ENCODE measurements at places on chromosomes 16 and 17.

- no peak for DNase-seq
These were observed 16.4 kb upstream of the SLC16A11 start for GRCh38 chr17:7060165-7060891.

DNA sequence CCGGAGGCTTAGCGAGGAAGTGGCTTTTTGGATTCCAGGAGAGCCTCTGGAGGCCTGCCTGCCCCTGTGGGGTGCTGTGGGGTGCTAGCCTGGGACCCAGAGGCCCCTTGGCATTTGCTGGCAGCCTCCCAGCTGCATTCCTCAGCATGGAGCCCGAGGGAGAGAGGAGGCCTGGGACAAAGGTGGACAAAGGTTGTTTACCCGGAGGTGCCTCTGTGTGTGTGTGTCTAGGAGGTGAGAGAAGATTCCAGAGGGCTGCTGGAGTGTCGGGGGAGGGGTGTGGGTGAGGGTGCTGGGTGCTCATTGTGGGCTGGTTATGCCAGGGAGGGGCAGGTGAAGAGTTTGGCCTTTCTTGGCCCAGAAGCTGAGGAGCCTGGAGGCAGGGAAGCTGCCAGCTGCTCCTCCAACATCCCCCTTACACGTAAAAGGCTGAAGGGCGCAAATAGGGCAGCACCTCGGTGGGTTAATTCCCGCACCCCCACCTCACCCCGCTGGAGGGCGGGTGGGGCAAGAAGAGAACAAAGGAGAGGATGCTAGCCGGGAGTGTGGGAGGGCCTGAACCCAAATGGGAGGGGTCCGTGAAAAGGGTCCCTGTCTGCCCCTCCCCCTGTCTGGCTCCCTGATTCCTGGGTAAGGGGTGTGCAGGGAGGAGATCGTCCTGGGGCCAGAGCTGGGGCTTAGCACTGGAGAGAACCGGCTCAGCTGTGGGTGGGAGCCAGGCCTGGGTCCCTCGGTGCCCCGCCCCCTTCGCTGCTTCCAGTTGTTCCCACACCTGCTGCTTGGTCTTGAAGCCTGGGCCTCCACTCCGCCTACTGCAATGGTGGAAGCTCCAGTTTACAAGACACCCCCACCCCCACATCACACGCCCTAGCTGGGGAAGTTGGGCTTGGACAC, 9.9 kb downstream of the HEXIM2 start:
- no peak for DNase-seq

- no peak for DNase-seq
These were observed 387.2 kb downstream of the NPIPA8 start for GRCh38 chr16:17949141-17949981.

GRCh38 chr17:3847165-3847670, 1.2 kb upstream of the NCBP3 start:
- DNase-seq, result no peak

- DNase-seq, result no peak
These were observed 180.9 kb downstream of the RPTOR start for GRCh38 chr17:80725517-80725916.

GRCh38 chr17:57902117-57902799, 52.4 kb upstream of the MRPS23 start:
- no peak for DNase-seq

DNA sequence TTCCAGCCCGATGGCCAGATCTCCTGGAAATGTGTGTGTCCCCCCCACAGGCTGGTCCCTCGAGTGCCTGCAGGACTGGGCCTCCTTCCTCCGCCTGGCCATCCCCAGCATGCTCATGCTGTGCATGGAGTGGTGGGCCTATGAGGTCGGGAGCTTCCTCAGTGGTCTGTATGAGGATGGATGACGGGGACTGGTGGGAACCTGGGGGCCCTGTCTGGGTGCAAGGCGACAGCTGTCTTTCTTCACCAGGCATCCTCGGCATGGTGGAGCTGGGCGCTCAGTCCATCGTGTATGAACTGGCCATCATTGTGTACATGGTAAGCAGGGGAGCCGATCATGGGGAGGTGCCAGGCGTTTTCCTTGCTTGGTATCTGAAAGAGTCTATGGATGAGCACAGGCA, 22.1 kb downstream of the SLC47A1 start:
- no peak for DNase-seq

- DNase-seq, result no peak
These were observed 868 bp downstream of the NATD1 start for GRCh38 chr17:21252289-21252795.

DNA sequence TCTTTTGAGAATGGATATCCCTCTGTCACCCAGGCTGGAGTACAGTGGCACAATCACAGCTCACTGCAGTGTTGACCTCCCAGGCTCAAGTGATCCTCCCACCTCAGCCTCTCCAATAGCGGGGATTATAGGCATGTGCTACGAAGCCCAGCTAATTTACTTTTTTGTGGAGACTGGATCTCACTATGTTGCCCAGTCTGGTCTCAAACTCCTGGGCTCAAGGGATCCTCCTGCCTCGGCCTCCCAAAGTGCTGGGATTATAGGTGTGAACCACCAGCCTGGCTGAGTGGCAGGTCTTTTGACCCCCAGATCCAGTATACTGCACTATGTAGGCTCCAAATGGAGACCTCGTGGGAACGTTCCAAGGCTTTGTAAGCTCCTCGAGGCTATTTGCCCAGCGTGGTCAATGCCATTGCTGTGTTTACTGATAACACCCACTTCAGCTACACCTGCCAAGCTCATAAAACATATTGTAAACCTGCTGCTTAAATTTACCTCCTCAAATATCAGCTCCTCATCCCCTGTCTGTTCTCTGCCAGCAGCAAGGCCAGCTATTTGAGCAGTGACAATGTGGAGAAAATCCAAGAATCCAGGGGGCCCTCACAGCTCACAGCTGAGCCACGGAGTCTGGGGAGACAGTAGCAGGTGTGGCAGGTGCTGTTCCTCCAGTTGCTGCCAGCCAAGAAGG, 16.2 kb upstream of the KIFC3 start:
- no peak for DNase-seq

DNA sequence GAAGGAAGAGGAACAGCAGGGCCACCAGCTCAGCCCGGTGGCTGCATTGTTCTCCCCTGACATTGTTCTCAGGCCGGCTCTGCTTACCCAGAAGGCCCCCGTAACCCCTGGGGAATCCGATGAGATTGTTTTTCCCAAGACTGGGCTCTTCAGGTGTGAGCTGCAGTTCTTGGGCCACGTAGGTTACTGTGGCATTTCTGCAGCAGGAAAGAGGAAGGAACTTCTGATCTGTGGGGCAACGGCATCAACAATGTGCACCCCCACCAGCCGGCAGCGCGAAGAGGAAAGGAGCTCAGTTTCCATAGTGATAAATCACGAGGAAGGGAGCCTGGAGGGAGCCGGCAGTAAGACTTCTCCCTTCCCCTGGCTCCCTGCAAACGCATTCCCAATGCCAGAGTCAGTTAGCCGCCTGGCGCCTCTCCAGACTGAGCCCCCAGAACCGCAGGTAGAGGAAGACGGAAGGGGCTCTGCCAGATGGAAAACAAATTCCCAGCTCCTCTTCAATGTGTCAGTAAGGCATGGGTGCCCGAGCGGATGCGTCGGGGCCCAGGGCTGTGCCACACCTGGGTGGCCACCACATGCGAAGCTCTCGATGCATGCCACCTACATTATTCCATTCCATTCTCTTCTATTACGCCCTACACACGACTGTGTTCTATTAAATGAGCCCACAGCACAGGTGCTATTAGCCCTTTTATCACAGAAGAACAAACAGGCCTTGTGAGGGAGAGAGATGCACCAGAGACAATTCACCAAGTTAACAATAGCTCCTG, 21.5 kb upstream of the PECAM1 start:
- DNase-seq, result no peak

DNA sequence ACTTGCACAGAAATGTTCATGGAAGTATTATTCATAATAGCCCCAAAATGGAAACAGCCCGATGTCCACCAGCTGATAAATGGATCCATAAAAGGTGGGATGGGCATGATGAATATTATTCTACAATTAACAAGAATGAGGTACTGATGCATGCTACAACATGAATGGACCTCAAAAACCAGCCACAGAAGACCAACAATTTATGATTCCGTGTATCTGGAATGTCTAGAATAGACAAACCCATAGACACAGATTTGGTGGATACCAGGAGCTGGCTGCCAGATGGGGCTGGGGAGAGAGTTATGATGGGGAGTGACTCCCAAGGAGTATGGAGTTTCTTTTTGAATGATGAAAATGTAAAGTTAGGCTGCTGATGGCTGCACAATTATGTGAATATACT, 10.8 kb upstream of the NAGLU start:
- no peak for DNase-seq

DNA sequence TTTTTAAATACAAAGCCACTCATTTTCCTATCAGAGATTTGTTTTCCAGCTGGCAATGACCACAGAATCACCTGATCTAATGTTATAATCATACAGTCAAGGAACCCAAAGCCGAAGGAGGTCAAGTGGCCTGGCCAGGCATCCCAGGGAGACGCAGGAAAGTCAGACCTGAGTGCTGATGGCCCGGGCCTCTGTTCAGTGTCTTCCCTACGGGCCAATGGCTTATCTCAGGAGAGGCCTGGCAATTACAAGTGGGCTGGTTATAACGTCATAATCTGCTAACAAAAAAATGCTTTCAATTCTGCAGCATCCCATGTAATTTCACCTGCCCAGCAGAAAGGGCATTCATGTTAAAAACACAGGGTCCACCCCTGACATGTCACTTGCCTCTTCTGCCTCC, 43.5 kb downstream of the ARHGAP17 start:
- DNase-seq, result no peak

DNA sequence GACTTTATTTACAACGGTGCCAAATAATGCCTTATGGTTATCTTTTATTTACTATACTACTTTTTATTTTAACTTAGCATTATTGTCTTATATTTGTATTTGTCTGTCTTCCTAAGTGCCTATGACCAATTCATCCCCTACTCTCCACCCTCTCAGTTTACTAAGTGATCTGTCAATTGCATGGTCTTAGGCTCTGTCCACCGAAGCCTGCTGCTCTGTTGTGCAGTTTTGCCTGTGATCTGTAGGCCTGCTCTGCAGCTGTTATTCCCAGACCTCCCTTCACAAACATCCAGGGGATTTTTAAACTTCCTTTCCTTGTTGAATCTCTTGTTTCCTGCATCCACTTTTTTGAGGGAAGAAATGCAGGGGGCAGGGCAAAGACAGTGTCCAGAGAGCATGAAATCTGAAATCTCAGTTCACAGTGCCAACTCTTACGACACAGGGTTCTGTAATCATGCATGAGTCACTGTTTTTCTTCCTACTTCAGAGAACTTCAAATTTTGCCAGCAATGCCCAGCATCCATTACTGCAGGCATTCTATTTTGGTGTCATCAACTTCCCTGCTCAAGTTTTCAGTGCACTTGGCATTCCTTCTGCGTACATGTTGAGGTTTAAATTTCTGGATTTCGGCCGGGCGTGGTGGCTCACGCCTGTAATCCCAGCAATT, 11.4 kb downstream of the SLFN5 start:
- no peak for DNase-seq

GRCh38 chr17:69506489-69506888, 92.0 kb downstream of the MAP2K6 start:
- DNase-seq, result no peak

DNA sequence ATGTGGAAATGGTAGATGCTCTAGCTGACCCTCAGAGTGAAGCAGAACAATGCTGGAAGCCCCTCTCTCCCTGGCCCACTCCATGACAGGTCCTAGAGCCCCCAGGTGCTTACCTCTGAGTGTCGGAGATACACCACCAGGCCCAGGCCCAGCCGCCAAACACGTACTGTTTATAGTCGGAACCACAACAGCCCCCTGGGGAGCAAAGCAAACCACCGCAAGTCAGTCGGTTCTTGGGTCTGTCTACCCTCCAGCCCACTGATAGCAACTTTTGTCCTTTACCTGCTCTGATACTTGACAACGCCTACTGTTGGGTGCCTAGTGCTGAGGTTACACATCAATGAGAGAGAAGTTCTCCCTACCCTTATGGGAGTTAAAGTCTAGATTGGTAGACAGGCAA, 8.7 kb downstream of the FLOT2 start:
- DNase-seq, result no peak

DNA sequence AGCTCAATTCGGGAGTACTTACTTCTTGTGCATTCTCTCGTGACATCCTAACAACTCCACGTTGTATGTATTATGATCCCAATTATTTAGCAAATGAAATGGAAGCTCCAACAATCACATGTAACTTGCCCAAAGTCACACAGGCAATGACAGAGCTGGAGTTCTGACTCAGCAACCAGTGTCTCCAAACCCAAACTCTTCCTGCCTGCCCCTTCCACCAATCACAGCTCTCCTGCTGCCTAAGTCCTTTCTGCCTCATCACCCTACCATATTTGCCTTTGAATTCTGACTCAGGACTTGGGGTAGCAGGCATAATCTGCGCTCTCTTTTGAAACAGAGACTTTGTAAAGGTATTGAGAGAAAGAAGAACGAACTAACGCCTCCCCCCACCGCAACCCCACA, 245.2 kb upstream of the MAF start:
- DNase-seq, result no peak

GRCh38 chr17:40068129-40068581, 5.4 kb downstream of the THRA start:
- no peak for DNase-seq

GRCh38 chr17:69819316-69820087, 255.5 kb upstream of the KCNJ16 start:
- DNase-seq, result no peak

- DNase-seq, result no peak
These were observed 29.4 kb downstream of the CYB5D2 start for GRCh38 chr17:4172356-4172755.
